ENCODE measurements at places on chromosomes 11 and 22.

- DNase-seq, result no peak
Measured at GRCh38 chr11:12701811-12702592, 27.8 kb downstream of the TEAD1 start.

- DNase-seq, result no peak
Measured at GRCh38 chr22:20194681-20195593, 44.1 kb upstream of the CCDC188 start.

GRCh38 chr22:39923696-39924095 lies 22.8 kb downstream of the GRAP2 start:
- no peak for DNase-seq

GRCh38 chr11:45655831-45656230 lies 9.6 kb downstream of the CHST1 start:
- DNase-seq, result no peak

- no peak for DNase-seq
Measured at GRCh38 chr11:126304457-126305075, 706 bp downstream of the DCPS start.

DNA sequence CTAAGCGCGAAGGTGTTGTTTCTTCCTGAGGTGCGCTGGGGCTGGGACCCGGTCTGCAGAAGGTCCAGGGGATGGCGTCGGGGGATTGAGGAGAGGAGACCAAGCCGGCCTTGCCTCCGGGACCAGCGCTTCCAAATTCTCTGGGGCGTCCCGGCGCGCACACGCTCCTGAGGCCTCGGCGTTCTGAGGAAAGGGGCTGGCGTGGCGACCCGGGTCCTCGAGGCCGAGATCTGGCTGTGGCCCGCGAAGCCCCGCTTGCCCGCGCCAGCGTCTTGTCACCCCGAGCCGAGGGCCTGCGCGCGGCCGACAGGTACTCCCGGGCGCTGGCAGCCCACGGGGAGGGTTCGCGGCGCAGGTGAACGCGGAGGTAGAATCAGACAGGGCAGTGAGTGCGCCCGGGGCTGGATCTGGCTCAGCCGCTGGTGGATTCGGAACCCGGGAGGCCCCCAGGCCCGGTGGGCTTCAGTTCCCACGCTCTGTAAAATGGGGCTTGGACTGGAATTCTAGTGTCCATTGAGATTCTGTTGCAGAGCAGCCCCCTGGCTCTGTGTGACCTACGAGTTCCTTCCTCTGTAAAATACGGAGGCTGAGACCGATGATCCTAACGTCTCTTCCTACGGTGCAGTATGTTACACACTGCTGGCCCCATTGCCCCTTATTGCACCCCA lies 14.7 kb downstream of the SSH3 start:
- DNase-seq, result no peak

- DNase-seq, result no peak
Measured at GRCh38 chr11:76795936-76796441, 12.8 kb downstream of the TSKU start.

- peak; percentile 54 for DNase-seq
Measured at GRCh38 chr11:72812967-72813739, 1.1 kb upstream of the ATG16L2 start.

GRCh38 chr11:10978198-10978597 lies 120.3 kb upstream of the ZBED5 start:
- no peak for DNase-seq

DNA sequence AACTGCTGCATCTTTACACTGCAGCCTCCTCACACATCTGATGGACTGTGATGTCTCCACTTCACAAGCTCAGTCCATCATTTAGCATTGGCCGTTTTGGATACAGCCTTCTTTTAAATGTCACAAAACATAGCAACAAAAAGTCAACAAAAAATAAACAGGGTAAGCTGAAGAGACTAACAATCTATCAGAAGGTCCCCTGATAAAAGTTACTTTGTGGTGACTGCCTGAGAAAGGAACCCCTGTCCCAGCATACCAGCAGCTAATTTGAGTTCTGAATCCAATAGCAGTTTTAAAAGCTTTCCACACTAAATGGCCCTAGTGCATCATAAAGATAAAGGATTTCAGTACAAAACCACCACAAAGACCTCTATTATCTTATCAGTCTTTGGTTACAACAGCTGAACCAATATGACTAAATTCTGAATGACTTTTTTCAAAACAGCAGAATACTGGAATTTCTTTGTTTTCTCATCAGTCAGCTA lies 162.4 kb downstream of the SOX6 start:
- DNase-seq, result peak; percentile 80

DNA sequence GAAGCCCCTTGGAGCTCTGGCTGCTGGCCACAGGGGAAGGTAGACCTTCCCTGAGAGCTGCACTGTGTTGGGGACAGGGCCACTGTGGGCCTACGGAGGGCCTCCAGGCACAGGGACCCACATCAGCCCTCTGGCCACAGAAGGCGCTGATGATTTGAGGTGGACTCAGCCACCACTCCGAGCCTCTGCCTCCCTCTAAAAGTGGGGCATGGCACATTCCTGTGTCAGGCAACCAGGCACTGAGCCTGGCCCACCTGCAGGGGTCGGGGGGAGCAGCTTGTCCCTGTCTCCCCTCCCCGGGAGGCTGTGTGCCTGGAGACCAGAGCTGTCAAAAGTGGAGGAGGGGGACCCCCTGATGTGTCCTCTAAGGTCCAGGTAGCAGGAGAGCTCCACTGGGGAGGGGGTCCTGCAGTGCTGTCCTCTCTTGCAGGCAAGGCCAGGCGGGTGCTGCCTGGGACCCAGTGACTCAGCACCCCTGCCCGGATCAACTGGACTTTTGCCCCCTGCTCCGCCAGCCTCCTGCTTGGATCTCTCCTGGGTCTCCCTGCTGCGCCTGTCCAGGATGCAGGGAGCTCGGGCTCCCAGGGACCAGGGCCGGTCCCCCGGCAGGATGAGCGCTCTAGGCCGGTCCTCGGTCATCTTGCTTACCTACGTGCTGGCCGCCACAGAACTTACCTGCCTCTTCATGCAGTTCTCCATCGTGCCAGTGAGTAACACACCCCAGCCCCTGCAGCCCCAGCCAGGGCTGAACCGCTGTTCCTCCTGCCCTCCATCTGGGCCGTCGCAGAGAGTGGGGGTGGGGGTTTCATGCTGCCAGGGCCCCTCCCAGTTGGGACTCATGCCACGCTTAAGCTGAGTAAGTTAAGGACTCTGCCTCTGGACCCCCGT lies 17.5 kb upstream of the CDKN1C start:
- DNase-seq, result no peak

- DNase-seq, result no peak
Measured at GRCh38 chr11:8263109-8263768, 439 bp downstream of the LMO1 start.
